ENCODE measurements at places on chromosomes 1 and 21. TPM values are rescaled to one million over a fixed set of nuclear protein-coding genes. Genes with fewer than 3 reads are reported as not detected.

Gene PAPPA2
- 0.18 TPM for total RNA-seq

- peak; percentile 41 for DNase-seq
These were observed 6.9 kb upstream of the ETV3 start for GRCh38 chr1:157145076-157145475.

Gene REG4
- not detected for total RNA-seq

- DNase-seq = no peak
These were observed 99.5 kb downstream of the LACTBL1 start for GRCh38 chr1:22872981-22873664.

GRCh38 chr1:100718581-100718980 lies 961 bp upstream of the VCAM1 start:
- DNase-seq = no peak

Gene HEYL
- not detected for total RNA-seq

GRCh38 chr1:85244271-85245061 lies 15.0 kb downstream of the C1orf52 start:
- DNase-seq = peak; percentile 48

GRCh38 chr1:6995789-6996188 lies 210.5 kb downstream of the CAMTA1 start:
- DNase-seq = no peak

DNA sequence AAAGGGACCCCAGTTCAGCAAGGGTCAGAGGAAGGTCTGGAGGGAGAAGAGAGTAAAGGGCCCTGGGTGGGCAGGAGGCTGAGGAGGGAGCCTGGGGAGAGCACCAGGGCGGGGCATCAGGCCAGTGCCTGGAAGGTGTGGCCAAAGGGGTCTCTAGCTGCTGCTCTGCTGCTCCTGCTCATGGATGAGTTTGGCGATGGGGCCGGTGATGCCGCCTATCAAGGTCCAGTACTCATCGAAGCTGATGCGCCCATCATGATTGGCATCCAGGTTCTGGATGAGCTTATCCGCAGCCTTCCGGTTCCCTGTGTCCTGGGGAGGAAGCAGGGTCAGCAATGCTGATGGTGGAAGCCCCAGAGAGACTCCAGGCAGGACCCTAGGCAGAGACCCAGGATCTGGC lies 5.6 kb downstream of the S100A16 start:
- DNase-seq = no peak

Measured in IMR-90 (cell line).